Amygdala (tissue), 56 donors: ENCODE measurements at places on chromosomes 11 and 22.

GRCh38 chr11:63508745-63509144 lies 2.9 kb downstream of the LGALS12 start:
- no peak for DNase-seq

GRCh38 chr11:120667281-120667680 lies 155.7 kb downstream of the GRIK4 start:
- no peak for DNase-seq

- DNase-seq = no peak
Measured at GRCh38 chr11:38900211-38900610, 2302.2 kb upstream of the RAG2 start.

- DNase-seq = no peak
Measured at GRCh38 chr11:9861860-9862725, 198.2 kb downstream of the SWAP70 start.

GRCh38 chr11:65117206-65118096 lies at the start of gene ZNHIT2:
TSS of gene ZNHIT2 (minus strand) at chr11:65117701. CDS start at chr11:65117653, 48 bp downstream.
- peak; percentile 99 for DNase-seq

DNA sequence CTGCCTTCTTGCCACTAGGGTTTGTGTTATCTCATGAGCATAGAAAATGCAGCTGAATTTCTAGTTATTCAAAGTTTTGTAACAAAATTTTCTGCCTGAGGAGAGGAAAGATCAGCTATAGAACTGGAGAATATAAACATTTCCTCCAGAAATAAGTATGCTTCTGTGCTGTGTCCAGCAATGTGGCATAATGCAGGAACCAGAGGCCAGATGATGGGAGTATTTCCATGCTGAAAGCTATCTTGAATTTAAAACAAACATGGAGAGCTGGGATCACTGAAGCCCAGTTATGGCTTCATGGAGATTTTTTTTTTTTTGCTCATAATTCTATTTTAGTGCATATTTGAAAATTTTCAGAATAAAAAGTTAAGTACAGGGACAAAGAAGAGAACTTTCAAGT lies 608.2 kb downstream of the SOX6 start:
- no peak for DNase-seq

GRCh38 chr11:131760091-131761061 lies 390.0 kb downstream of the NTM start:
- no peak for DNase-seq

GRCh38 chr11:133732109-133732674 lies 113.1 kb downstream of the SPATA19 start:
- DNase-seq = no peak
